Immature natural killer cell (primary cell): ENCODE measurements at places on chromosomes 2 and 18.

DNA sequence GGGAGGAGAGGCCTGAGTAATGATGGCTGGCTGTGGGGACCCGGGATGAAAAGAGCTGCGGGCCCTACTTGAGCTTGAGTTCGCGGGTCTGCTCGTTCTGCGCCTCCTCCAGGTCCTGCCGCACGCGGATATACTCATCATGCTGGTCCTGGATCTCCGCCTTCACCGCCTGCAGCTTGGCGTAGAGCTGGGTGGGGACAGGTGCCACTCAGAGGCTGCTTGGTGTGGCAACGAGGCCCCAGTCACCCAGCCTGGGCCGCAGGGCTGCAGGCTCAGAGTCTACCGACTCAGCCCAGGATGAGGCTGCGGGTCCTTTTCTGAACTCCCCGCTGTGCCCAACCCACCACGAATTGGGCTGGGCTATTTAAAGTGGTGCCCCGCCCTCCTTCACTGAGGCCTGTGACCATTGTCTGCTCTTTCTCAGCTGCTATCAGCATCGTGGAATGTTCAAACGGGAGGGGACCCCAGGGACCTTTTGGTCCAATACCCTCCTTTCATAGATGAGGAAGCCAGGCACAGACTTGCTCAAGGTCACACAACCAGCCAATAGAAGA lies 28.0 kb downstream of the KIF3C start:
- DNase-seq, result no peak

DNA sequence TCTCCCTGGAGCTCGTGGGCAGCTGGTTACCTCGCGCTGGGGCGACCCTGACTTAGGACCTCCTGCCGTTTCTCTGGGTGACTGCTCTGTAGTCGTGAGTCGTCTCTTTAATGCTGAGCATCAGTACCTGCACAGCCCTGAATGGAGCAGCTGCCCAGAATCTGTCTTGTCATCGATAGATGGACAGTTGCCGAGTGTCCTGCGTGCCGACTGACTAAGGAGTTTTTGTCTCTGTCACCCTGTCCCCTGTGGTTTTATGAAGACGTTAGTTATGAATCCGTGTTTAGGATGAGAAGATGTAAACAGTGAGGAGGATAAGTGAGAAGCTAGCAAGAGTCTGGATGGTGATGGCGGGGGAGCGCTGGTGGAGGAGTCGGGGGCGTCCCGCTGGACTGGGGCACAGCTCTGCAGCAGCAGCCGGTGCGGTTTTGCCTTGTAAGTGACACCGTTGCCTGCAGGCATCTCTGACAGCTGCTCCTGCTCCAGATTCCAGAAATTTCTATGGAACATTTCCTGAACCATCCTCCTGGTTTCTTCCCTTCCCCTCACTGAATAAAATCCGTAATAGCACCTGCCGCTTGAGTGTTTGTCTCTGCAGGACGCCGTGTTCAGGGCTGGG lies 13.3 kb downstream of the AGAP1 start:
- no peak for DNase-seq

DNA sequence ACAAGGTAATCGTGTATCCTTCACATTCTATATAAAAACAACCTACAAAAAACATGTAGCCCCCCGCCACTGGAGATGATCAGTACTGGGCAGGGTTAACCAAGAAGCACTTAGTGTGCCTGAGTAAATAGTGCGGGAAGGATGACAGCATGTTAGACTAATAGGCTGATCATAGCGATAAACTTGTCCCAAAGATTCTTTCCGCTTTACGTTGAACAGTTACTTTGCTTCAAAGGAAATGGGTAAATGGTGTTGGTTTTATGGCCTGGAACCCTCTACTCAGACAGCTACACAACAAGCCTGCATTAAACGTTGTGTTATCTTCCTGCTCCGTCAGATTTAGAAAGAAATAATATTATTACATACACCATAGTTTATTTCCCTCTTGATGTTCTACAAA lies 67.7 kb downstream of the CTAGE1 start:
- no peak for DNase-seq

GRCh38 chr2:118477111-118477862 lies 370.2 kb downstream of the EN1 start:
- no peak for DNase-seq

GRCh38 chr2:190682168-190682567 lies 33.3 kb downstream of the NAB1 start:
- no peak for DNase-seq

- DNase-seq, result no peak
Measured at GRCh38 chr2:238657132-238658053, 190.5 kb upstream of the TWIST2 start.

GRCh38 chr2:12720278-12720620 lies 3.5 kb downstream of the TRIB2 start:
- DNase-seq, result no peak

DNA sequence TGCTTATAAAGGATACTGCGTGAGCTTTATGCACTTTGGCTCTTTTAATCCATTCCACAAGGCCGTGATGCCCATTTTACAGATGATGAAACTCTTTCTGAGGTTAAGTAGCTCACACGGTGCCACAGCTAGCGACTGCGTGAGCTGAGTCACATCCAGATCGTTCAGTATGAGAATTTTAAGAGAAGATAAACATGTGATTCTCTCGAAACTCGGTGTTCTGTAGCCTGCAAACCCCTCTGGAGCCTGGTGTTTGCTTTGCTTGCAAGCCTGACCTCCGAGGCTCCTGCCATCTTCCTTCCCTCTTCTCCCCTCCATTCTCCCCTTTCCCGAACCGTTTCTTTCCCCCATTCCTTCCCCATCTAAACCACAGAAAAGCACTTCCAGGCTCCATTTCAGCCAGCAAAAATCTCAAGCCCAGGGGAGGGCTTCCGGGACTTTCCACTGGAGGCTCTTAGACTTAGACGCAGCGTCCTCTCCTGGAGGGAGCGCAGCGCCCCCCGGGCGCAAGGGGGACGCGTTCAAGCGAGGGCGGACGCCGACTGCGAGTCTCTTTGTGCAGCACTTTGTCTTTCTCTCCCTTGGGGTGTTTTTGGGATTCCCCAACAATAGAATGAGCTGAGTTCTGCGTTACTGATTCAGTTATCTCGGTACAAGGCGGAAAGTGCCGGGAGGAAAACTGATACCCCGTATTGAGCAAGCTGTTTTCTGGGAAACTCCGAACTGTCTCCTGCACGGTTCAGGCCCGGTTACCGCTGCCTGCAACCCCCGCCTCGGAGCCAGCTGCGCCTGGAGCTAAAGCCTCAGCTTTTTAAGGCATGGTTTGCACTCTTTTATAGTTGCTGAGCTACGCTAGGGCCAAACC lies 38.0 kb downstream of the CYP1B1 start:
- DNase-seq, result no peak

- DNase-seq, result no peak
Measured at GRCh38 chr2:160253440-160254188, 53.5 kb upstream of the ITGB6 start.

DNA sequence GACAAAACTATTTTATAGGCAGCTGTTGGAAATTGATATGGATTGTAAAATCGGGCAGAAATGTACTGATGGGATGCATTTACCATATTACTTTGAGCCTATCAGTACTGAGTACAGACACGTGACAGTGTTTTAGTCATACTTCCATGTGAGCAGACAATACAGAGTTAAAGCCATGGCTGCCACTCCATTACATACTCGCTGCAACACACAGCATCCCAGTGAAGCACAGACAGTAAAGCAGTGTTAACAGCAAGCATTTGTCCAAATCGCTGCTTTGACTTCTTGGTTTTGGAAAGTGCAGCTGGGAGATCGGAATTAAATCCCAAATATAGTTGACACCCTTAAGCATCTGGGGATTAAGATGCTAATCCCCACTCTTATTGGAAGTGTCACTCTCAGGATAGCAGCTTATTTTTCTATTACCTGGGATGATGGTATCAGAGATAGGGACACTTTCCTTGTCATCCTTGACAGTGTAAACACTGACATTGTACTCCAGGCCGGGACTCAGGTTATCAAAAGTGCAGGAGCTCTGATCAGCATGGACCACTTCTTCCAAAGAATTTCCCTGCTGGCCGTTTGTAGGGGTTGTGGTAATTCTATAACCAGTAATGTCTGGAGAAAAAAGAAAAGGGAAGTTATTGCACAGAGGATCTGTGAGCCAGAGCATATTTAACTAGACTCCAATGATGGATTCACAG lies 41.6 kb downstream of the FN1 start:
- DNase-seq, result no peak
